ENCODE measurements at places on chromosomes 5 and 9.

GRCh38 chr5:35180046-35180445 lies 50.2 kb downstream of the PRLR start:
- DNase-seq = no peak

GRCh38 chr5:74546796-74547195 lies 93.7 kb downstream of the ENC1 start:
- DNase-seq = no peak

DNA sequence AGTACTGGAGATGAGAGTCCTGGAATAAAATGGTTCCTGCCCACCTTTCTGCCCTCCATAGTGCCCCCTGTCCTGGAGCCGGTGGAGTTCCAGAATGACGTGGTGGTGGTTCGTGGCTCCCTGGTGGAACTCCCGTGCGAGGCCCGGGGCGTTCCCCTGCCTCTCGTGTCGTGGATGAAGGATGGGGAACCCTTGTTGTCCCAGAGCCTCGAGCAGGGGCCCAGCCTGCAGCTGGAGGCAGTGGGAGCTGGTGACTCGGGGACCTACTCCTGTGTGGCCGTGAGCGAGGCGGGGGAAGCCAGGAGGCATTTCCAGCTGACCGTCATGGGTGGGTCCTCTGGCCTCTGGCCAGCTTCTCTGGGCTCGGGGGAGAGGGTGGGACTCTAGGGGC lies 51.1 kb upstream of the ASS1 start:
- no peak for DNase-seq

DNA sequence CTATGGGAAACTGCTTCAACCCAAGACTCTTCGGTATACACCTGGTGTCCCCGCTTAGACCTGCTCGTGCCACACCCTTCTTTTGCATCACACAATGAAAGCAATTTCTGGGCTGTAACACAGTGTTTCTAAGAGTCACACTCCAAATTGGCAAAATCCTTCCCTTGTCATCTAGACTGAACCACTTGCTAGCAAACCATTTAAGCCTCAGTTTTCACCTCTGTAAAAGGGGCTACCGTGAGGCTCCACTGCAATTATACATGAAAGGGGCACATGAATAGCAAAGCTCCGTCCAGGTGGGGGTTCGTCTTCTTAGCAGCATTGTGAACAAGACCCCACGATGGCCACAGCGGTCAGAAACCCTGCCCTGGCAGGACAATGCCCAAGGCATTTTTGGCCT lies 166.8 kb downstream of the PAX5 start:
- DNase-seq = no peak
